Anterior cingulate cortex (tissue), 58 donors: ENCODE measurements at places on chromosomes 16 and 17.

DNA sequence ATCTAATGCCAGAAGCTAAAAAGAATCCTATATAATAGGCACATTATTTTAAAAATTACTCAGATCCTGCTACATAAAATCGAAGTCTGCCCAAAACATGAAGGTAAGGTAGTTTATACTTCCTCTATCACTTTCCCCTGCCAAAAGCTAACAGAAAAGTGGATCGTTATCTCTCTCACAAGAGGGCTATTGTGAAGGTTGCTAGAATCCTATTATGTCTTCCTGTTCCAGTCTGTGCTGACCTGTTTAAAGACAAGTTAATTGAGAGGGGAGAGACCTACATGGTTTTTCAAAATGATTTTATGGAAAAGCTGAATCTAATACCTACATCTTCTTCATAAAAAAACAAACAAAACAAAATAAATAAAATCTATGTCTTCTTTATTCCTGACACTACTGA lies 1410.9 kb upstream of the CDH8 start:
- no peak for DNase-seq

- DNase-seq: no peak
Observed at GRCh38 chr17:18860161-18860972, 2.4 kb downstream of the PRPSAP2 start.

DNA sequence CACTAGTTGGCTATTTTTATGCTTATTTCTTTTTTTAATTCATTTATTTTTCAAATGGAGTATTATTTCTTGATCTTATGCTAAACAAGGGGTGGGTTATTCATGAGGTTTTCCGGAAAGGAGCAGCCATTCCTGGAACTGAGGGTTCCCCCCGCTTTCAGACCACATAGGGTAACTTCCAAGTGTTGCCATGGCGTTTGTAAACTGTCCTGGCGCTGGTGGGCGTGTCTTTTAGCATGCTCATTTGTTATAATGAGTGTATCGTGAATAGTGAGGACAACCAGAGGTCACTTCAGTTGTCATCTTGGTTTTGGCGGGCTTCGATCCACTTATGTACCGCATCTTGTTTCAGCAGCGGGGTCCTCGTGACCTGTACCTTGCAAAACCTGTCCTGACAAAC lies 29.6 kb upstream of the ASGR2 start:
- DNase-seq: no peak

- DNase-seq: no peak
Observed at GRCh38 chr17:59671386-59671785, 35.8 kb downstream of the PTRH2 start.

DNA sequence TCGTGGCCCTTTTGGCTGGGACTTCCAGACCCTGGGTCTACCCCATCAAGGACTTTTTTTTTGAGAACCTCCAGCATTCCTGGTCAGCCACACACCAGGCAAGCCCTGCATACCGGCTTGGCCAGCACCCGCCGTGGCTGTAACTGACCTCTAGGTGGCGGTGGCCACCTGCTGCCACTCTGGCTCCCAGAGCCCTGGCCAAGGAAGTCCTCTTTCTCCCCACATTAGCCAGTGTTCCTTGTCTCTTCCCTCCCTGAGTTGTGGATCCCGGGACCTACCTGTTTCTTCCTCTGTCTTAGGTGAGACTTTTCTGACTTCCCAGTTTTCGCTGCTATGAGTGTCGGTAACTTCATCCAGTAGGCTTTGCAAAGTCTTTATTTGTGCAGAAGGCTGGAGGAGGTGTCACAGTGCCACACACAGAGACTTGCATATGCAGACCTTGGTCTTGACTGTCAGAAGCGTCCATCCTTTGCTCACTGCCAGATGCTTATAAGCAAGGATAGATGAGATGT lies 348.3 kb downstream of the CPPED1 start:
- DNase-seq: peak; percentile 52

DNA sequence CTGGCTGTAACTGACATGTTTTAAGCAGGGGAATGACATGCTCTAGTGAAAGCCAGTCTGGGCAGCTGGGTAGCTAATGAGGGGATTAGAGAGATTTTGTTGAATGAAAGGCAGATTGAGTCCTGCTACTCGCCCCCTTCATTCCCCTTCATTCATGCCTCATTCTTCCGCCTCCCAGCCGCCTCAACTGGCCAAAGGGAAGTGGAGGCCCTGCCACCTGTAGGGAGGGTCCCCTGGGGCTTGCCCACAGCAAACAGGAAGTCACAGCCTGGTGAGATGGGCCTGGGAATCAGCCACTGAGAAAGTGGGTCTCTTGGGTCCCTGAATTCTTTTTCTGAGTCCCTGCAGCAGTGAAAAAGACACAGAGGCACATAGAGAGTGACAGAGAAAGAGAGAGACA lies 1.1 kb upstream of the CD19 start:
- DNase-seq: no peak

DNA sequence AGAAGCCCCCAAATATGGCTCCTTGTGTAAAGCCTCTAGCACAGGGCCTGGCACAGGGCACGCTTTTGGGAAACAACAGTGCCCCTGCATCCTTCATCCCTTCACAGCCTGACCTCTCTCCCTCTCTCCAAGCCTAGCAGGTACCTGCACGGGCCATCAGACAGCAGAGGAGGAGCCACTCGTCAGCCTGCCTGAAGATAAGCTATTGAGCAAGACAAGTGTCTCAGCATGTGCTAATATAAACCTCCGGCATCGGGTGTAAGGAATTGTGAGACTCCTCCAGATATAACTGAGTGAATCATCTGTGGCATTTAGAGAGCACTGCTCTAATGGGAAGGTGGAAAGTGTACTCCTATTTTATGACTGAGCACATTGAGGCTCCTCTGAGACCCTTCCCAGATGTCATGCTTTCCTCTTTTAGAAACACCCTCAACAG lies 38.3 kb downstream of the TBX4 start:
- no peak for DNase-seq

DNA sequence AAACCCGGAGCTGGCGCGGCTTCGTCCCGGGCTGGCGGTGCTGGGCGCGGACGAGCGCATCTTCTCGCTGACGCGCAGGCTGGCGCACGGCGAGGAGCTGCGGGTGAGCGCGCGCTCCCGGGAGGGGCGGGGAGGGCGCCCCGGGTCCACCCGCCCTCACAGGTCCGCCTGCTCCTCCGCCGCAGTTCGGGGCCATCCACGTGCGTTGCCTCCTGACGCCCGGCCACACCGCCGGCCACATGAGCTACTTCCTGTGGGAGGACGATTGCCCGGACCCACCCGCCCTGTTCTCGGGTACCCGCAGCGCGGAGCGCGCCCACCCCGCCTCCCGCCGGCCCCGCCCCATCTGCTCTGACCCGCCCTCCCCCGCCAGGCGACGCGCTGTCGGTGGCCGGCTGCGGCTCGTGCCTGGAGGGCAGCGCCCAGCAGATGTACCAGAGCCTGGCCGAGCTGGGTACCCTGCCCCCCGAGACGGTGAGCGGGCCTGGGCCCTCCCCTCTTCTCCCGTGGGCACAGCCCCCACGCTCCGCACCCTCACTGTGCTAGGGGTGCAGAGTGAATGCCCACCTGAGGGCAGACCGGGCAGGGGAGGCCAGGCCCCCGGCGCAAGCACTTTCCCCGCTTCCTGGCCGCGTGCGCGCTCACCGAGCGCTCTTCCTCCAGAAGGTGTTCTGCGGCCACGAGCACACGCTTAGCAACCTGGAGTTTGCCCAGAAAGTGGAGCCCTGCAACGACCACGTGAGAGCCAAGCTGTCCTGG lies 1.4 kb downstream of the HAGHL start:
- peak; percentile 60 for DNase-seq

- DNase-seq: no peak
Observed at GRCh38 chr16:68732042-68732680, 4.9 kb upstream of the CDH1 start.

- DNase-seq: no peak
Observed at GRCh38 chr16:1785846-1786170, 3.0 kb downstream of the NUBP2 start.

DNA sequence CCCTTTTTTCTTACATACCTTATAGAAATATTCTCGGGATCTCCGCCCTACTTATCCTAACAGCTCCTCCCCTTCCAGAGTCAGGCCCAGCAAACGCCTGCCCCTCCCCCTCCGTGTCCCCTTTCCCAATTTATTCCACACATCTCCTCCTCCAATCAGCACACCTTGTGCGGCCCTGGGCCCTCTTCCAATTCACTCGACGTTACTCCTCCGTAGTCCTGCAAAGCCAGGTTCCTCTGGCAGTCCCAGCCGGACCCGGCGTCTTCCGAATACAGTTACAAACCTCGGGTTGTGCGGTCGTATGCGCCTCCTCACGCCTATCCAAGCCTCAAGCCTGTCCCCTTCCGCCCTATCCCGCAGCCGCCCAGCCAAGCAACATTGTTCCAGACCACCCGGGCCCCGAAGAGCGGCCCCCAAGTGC lies 677 bp downstream of the CBX1 start:
- DNase-seq: no peak

DNA sequence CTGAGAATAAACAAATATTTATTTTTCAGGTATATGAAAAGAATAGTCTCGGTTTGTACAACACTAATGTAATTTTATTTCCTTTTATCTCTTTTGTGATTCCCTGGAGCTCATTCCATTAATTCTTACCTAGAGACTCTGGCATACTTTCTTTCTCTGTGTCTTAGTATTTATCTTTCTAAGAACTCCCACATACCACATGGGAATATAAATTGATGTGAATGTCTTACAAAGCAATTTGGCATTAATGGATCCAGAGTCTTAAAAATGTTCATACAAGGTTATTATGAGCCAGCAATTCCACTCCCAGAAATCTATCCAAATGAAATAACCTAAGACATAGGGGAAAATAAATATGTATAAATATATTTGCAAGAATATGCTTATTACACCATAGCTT lies 202.7 kb downstream of the CDH11 start:
- no peak for DNase-seq

GRCh38 chr16:22014271-22014873 lies 6.5 kb downstream of the MOSMO start:
- DNase-seq: no peak

DNA sequence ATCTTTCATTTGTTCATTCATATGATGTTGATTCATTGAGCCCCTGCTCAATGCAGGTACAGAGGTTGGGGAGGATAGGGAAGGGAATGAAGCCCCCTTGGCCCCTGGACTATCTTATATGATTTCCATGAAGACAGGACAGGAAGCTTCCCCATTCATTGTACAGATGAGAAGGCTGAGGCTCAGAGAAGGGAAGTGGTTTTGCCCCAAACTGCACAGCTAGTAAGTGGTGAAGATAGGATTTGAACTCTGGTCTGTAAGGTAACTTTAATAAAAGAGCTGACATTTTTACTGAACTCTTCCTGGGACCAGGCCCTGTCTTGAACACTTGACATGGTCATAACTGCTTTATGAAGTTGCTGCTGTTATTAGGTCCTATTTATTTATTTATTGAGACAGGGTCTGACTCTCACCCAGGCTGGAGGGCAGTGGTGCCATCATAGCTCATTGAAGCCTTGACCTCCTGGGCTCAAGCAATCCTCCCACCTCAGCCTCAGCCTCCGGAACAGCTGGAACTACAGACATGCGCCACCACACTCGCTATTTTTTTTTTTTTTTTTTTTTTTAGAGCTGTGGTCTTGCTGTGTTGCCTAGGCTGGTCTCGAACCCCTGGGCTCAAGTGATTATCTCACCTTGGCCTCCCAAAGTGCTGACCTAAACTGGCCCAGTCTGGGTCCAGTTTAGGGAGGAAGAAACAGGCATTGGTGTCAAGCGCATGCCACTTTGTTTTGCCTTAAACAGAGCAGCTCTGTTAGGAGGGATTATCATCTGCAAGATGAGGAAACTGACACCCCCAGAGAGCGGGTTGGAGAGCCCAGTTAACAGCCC lies 5.0 kb downstream of the CTF1 start:
- DNase-seq: no peak

DNA sequence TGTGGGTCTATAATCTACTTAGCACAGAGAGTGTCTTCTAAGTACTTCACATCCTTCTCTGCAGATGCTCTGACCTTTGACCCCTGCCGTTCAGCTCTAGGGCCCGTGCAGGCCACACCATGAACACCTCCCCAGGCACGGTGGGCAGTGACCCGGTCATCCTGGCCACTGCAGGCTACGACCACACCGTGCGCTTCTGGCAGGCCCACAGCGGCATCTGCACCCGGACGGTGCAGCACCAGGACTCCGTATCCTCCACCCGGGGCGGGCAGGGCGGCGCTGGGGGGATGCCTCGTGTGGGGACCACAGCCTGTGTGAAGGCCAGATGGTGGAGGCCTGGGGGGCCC lies 686 bp downstream of the MLST8 start:
- DNase-seq: no peak

- no peak for DNase-seq
Observed at GRCh38 chr16:87149051-87149450, 168.1 kb downstream of the C16orf95 start.

DNA sequence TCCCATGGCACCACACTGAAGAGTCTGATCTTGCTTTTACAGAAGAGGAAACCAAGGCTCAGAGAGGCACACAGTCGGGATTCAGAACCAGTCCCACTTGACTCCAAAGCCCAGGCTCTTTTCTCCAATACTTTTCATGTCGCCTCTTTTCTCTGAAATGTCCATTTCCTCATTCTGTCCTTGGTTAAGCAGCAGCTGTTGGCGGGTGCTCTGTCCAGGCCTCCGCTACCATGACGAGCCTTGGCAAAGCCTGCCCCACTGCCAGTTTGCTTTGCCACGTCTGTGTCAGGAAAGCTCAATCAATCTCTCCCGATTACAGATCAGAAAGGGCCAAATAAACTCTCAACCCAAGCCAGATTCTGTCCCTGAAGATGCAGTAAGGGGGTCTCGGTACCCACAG lies 9.1 kb upstream of the CEP295NL start:
- DNase-seq: no peak

DNA sequence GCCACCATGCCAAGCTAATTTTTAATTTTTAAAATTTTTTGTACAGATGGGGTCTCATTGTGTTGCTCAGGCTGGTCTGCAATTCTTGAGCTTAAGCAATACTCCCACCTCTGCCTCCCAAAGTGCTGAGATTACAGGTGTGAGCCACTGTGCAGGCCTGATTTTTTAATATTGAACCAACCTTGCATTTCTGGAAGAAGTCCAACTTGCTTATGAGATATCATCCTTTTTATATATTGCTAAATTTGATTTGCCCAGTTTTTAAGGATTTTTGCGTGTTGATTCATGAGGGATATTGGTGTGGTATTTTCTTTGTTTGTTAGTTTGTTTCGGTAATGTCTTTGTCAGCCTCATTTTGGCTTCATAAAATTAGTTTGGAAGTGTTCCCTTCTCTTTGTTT lies 196.4 kb downstream of the SEC14L1 start:
- no peak for DNase-seq

- DNase-seq: no peak
Observed at GRCh38 chr16:20424129-20424866, 15.0 kb downstream of the ACSM5 start.

GRCh38 chr17:71203953-71204352 lies 916.9 kb upstream of the SOX9 start:
- DNase-seq: no peak

DNA sequence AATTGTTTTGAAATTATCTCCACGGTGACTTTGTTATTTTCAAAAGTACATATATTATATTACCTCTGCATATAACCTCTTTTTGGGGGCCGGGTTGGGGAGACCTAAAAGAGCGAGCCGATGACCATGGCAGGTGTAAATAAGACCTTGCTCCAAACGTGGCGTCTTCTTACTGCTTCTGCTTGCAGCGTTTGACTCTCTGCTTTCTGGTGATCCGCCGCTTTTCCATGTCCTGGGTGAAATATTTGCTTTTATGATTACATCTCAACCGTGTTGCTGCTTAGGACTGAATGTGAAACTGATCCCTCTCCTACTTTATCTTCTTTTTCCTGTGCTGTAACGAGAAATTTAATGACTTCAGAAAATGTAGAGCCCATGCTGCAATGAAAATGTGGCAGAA lies 18.1 kb downstream of the ATMIN start:
- DNase-seq: no peak
